Fibroblast of skin of scalp (primary cell): ENCODE measurements at places on chromosomes 2 and 18.
A peak's percentile ranks its signal among the peaks of the same experiment; 100 is the strongest.

GRCh38 chr18:3794537-3795348 lies 344.8 kb downstream of the TGIF1 start:
- DNase-seq, result peak; percentile 96

DNA sequence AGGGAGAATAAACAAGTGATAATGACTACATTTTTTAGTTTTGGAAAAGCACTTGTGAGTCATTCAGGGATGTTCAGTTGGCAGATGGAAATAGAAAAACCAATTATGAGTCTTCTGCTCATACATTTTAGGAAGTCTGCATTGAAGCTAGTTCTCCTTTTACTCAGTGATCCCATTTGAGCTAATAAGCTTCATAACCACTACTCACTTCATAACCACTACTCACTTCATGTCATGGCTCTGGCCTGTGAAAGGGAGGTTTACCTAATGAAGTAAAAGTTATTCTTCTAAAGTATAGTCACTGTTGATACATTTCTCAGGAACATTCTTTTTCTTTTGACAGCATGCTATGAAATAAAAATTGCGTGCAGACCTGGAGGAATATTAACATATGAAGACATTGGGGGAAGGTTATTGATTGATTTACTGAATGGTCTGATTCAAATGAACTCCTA lies 948.7 kb downstream of the TSN start:
- DNase-seq, result no peak

GRCh38 chr18:62289047-62289446 lies 36.1 kb upstream of the TNFRSF11A start:
- no peak for DNase-seq

GRCh38 chr2:10331702-10332401 lies 29.1 kb downstream of the HPCAL1 start:
- DNase-seq, result no peak

- peak; percentile 64 for DNase-seq
Measured at GRCh38 chr18:45107425-45107824, 426.7 kb downstream of the SETBP1 start.

DNA sequence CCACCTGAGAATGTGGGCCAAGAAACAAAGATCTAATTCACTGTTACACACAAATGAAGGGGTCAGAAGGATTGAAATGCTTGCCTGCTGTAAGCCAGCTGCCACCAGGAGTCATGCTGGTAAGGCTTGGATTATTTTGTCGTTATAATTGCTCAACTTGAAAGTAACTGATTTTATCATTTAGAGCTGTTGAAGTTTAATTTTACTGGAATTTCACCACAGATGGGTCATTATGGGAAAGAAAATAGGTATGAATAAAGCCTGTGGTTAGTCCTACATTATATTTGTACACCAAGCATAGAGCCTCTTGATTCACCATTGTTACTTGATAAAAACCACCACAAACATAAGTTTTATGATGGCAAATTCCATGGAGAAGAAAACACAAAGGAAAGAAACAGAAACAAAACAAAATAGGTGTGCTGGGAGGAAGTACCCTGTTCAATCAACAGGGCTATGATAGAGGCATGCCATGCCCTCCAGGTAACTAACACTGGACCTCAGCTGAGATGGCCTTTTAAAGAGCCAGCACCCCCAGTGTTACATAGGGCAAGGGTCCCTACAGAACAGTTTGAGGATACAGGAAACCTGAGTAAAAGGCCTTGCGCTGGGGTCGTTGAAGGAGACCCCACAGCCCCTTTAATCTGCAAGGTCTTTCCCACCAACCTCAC lies 3.0 kb downstream of the CLEC4F start:
- DNase-seq, result no peak

DNA sequence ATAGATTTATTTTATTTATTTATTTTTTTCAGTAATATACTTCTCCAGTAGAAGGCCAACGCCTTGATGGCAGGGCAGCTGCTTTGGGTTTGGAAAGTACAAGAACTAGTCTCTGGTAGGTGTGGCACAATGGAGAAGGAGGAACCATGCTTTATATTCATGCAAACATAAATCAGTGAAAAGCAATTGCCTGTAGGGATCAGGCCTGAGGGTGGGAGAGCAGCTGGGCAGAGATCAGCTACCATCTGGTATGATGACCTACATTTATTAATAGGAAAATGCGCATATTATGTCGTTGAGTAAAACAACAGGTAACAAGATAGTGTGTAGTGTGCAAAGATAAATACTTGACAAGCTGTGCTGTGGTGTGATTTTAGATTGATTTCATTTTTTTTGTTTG lies 120.4 kb upstream of the TLK1 start:
- no peak for DNase-seq

DNA sequence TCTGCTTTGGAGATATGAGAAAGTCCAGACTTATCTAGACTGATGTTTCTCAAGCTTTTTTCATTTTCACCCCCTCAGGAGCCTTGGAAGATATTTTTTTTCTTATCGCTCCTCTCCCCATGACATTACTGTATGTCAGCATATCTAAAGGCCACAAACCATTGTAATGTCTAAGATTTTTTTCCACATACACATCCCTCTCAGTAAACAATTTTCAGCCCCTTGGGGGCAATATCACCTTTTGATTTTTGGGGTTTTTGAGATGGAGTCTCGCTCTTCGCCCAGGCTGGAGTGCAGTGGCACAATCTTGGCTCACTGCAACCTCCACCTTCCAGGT lies 60.3 kb upstream of the REL start:
- DNase-seq, result no peak

DNA sequence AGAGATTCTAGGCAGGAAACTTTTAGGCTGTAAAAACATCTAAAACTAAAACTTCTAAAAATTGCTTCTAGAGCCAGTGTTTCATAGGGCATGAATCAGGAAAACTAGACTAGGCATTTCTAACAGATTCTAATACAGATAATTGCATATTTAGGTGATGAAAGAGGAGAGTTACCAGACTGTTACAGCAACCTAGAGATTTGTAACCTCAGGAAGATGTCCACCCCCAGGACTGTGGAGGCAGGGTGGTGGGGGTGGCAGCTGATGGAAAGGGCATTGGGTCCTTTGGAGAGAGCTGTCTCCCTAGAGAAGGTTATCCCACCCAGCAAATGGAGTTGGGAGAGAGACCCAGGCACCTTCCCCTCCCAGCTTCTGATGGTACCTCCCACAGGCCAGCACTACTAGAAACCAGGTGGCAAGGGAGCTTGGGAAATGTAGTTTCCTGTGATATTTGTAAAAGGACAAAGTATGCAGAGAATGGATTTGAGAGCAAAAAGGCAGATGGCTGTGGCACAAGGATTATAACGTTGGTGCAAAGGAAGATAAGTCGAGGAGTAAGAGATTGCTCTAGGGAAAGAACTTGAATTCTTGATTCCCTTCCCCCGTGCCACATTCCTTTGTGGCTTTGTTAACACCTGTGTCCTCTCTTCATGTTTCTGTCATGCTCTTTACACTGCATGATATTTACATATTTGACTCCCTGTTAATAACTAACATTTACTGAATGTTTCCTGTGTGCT lies 75.6 kb upstream of the MGAT5 start:
- peak; percentile 20 for DNase-seq

GRCh38 chr2:102217032-102217431 lies 30.2 kb downstream of the IL1RL2 start:
- DNase-seq, result no peak

GRCh38 chr18:1998121-1998520 lies 573.2 kb downstream of the METTL4 start:
- DNase-seq, result no peak

GRCh38 chr2:82330155-82330554 lies 2025.6 kb upstream of the LRRTM1 start:
- no peak for DNase-seq

GRCh38 chr2:216661639-216662375 lies 28.6 kb downstream of the IGFBP2 start:
- no peak for DNase-seq

DNA sequence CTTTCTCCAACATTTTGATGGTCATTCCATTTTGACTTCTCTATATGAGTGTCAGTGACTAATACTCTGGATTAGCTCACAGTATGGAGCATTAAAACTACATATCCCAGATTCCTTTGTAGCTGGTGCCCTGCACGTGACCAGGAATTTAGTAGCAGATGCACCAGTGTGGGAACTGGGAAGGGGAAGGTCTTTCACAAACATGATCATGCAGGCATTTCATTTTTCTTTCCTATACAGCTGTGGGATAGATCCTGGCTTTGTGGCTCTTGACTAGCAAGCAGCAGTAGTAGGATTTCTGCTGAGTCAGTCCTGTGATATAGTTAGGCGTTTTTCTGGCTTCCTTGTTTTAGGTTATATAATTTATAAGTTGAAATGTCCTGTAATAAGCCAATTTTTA lies 971.0 kb upstream of the CDH2 start:
- DNase-seq, result peak; percentile 85

GRCh38 chr2:16241166-16242160 lies 301.1 kb downstream of the MYCN start:
- DNase-seq, result no peak

DNA sequence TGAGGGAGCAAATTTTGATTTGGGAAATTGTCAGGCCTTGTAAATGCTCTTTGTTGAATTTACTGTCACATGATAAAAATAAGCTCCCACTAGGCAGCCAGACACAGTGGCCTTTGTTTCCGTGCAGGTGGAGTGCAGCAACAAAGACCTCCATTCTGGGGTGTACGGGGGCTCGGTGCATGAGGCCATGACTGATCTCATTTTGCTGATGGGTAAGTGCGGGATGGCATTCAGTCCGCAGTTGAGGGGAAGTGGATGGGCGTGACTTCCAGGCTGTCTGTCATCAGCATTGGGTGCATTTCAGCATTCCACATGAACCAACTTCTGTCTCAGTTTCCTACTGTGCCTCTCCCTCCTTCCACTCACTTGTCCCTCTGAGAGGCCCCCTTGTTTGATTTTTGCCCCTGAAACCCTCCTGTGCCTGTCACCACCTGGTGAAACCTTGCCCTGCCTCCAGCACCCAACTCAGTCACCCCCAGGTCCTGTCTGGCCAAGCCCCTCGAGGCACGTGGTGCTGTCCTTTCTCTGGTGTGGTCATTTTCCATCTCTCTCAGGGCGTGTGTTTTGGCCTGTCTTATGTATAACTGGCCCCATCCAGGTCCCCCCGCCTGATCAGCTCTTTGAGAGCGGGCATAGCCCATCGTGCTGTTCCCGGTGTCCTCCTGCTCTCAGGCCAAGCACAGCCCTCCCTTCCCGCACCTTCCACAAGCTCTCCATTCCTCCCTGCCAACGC lies 16.3 kb downstream of the CNDP2 start:
- no peak for DNase-seq

- DNase-seq, result no peak
Measured at GRCh38 chr2:224217233-224217961, 178.3 kb upstream of the SERPINE2 start.

DNA sequence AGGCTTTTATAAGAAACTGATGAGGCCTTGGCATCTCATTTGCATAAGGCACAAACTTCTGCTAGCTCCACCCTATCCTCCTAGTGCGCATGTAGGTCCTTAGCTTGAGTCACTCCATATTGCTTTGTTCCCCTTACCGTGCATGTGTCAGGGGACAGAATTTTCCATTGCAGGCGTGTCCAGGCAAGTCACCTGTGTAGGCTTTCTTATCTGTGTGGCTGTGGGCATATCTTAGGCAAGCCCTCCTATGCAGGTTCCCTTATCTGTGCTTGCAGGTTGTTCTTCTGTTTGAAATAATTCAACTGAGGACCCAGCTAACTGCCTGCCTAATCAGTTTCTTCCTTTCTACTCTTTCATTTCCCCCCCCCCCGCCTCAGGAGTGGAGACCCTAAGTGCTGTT lies 63.3 kb upstream of the CDCA7 start:
- no peak for DNase-seq

GRCh38 chr2:1557467-1557820 lies 144.2 kb downstream of the TPO start:
- DNase-seq, result no peak

- peak; percentile 75 for DNase-seq
Measured at GRCh38 chr2:19786408-19787058, 115.2 kb downstream of the TTC32 start.

DNA sequence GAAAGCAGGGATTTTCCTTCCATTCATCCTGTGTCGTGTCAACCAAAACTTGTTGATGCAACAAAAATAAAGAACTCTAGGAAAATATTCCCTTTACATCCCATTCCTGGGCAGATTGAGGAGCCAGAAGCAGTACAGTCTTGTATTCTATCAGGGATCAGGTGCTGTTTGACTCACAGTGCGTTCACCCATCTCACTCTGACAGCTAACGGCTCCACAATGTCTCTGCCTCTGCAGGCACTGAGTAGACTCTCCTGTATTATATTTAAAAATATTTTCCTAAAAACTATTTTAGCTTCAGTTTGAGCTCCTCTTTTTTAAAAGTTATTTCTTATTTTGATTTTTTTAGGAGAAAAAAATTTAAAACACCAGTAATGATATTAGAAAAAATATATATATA lies 600.6 kb upstream of the SALL3 start:
- no peak for DNase-seq

DNA sequence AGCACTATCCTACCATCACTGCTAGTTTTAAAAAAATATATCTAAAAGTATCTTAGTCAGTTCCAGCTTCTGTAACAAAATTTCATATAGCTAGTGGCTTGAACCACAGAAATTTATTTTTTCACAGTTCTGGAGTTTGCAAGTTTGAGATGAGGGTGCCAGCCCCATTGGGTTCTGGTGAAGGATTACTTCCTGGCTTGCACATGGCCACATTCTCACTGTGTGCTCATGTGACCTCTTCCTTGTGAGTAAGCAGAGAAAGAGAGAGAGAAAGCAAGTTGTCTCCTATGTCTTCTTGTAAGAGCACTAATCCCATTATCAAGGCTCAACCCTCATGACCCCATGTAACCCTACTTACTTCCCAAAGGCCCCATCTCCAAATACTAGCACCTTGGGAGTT lies 158.9 kb downstream of the DOK6 start:
- no peak for DNase-seq

GRCh38 chr2:42296226-42296625 lies 64.8 kb downstream of the COX7A2L start:
- DNase-seq, result no peak

GRCh38 chr2:222613715-222614331 lies 42.1 kb downstream of the FARSB start:
- DNase-seq, result peak; percentile 55

DNA sequence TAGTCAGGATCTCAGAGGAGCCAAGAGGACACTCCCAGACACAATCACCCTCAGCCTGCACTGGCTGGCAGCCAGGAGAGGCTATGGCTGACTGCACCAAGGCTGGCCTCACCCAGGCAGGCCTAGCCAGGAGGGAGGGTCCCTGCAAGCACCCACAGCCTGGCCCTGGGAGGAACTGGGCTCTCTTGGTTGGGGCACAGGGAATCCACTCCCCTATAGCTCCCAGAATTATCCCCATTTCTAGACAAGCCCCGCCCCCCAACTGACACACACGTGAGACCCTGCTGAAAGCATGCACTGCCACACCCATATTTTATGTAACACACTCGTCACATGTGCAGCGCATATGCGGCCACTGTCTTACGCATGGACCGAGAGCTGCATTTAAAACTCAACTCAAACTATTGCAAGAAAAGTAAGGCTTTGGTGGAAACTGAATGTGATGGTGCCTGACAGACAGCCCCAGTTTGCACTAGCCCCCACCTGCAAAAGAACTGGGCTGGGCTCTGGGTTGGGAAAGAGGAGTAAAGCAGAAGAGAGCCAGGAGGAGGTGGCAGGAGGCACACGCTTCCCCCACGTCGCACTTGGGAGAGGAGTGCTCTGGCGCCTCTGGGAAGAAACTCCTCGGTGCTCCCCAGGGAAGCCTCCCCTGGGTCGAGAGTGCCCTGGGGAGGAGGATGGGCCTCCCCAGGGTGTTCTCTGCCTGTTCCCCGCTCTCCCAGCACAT lies 28.9 kb upstream of the ARHGEF4 start:
- DNase-seq, result no peak
